ENCODE measurements at places on chromosomes 3 and 15.

GRCh38 chr3:152295344-152295743, 26.6 kb downstream of the MBNL1 start:
- no peak for DNase-seq

- no peak for DNase-seq
Observed at GRCh38 chr3:66592016-66592761, 91.4 kb upstream of the LRIG1 start.

DNA sequence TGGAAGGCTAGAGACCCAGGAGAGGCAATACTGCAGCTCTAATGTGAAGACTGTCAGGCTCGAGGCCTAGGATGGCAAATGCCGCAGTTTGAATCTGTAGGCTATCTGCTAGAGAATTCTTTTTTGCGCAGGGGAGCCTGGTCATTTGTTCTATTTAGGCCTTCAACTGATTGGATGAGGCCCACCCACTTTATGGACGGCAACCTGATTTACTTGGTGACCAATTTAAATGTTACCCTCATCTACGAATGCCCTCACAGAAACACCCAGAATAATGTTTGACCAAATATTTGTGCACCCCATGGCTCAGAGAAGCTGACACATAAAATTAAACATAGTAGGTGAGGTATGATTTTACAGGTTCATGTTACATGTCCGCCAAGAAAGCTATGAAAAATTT, 300.7 kb upstream of the GRM7 start:
- DNase-seq = no peak

DNA sequence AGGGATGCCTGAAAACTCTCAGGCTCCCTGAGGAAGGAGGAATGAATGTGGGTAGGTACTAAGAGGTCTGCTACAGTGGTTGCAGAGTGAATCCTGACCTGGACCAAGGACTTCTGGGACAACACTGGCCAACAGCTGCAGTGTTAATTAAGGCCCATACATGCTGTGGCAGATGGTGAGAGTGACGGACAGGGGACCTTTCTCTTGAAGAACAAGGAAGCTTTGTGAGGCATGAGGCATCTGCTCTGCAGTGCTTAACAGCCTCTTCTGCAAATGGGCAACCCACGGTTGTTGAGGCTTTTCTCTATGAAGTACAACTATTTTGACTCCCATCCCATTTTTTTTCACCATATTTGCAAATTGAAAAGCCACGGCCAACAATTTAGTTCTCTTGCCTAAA, 26.6 kb upstream of the ACAN start:
- DNase-seq = no peak

- no peak for DNase-seq
Observed at GRCh38 chr3:16303037-16303575, 38.1 kb downstream of the OXNAD1 start.

GRCh38 chr3:189563853-189564563, 67.2 kb upstream of the TP63 start:
- peak; percentile 62 for DNase-seq

GRCh38 chr15:32716216-32716914, 1.4 kb upstream of the GREM1 start:
- DNase-seq = no peak

GRCh38 chr15:94253742-94254141, 22.4 kb downstream of the MCTP2 start:
- DNase-seq = no peak

- DNase-seq = no peak
Observed at GRCh38 chr3:32646761-32647160, 38.2 kb upstream of the CNOT10 start.

DNA sequence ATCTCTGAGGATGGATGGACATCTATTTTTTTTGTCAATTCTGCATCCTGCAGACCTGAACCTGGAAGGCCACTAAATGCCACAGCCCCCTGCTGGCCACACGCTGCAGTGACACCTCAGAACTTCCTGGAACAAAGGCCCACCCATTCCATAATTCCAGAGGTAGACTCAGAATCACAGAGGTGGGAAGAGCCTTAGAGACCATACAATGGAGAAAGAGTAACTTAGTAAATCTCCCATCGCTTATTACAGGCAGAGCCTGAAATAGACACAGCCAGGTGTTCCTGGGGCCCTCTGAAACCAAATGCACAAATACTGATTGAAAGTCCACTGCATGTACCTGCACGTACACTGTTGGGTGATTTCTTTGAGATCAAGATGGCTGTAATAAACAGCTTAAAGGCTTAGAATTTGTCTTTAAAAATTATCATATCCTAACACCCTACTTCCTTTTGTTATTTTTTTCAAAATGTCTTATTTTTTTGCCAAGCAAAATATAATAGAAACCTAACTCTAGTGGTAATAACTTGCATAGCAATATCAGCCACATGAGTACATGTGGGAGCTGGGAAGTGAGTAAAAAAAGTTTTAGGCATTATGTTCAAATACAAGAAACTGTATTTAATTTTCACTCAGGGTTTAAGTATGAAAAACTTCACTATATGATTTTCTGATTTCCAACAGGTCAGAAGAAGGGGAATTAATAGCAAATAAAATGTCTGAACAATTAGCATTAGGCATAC, 62.7 kb downstream of the EOMES start:
- DNase-seq = peak; percentile 53

DNA sequence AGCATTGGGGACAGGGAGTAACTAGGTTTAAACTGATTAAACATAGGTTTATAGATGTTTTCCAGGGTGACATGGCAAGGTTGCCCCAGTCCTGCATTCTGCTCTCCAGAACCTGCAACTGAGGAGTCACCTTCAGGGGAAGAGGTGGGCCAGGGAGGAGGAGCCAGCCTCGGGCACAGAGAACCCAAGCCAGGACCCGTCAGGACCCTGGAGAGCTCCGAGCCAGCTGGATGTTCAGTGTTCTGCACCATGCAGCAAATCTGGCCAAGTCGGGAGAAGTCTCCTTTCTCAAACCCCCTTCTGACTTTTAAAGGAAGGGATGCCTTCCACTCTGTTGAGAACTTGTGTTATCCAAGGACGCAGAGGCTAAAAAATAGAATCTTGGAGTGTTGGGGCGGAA, 62.1 kb upstream of the SLC6A11 start:
- peak; percentile 63 for DNase-seq

GRCh38 chr3:134314588-134315285, 59.5 kb downstream of the AMOTL2 start:
- no peak for DNase-seq

DNA sequence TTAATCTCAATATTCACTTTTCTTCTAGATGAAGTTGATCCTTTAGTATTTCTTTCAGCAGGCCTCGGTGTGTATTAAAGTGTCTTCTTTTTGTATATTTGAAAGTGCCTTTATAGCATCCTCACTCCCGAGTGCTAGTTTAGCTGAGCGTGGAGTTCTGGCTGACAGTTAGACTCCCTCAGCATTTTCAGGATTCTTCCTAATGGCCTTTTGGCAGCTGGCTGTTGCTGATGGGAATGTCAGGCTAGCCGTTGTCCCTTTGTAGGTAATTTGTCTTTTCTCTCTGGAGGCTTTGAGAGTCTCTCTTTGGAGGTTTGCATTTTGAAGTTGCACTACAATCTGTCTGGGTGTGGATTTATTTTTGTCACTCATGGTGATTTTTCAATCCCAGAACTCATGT, 94.4 kb downstream of the SRGAP3 start:
- no peak for DNase-seq

- DNase-seq = no peak
Observed at GRCh38 chr15:79009379-79009778, 64.5 kb upstream of the CTSH start.

DNA sequence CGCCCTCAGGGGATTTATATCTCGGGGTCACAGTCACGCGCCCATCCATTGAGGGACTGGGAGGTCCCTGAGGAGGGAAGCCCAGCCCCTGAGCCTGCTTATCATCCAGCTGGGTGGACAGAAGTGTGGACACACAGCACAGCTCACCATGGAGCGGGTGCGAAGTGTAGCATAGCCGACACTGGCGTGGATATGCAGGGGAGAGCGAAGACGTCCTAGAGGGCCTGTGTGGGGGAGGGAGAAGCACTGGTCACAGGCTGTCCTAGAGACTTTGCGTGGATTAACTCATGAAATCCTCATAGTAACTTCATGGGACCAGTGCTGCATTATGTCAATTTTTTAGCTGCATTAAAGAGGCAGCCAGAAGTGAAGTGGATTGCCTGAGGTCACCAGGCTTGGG, 26.1 kb upstream of the PLXND1 start:
- no peak for DNase-seq
